NCI-H2171 treated with DMSO at 0.1 percent for 48 hours (cell line): ENCODE measurements at places on chromosomes 6 and 20.

GRCh38 chr6:44105146-44105545, 22.1 kb downstream of the MRPL14 start:
- peak; percentile 64 for DNase-seq

- no peak for DNase-seq
Observed at GRCh38 chr6:10613077-10613476, 81.3 kb downstream of the C6orf52 start.

DNA sequence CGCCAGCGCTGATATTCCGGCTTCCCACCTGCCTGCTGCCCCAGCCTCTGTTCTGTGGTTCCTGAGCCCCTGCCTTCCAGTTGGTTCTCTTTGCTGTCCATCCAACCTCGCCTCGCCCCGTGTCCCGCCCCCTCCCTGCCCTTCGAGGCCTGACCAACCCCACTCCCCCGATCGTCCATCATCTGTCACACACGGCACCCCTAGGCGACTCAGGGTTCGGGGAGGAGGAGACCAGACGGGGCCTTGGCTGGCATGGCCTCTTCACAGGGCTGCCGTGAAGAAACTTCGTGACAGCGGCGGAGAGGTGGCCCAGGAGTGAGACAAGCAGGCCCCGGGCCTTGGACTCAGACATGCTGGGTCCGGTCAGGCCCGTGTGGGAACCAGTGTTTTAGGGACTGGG, 226.1 kb downstream of the QKI start:
- no peak for DNase-seq

GRCh38 chr6:62904687-62905086, 306.6 kb upstream of the FKBP1C start:
- no peak for DNase-seq
